Left renal pelvis (tissue), 4 donors: ENCODE measurements at places on chromosomes 1 and 21.

GRCh38 chr1:114756009-114756892, 1.5 kb downstream of the CSDE1 start:
- no peak for DNase-seq

- DNase-seq = no peak
Measured at GRCh38 chr1:224057461-224058199, 56.3 kb upstream of the FBXO28 start.

- no peak for DNase-seq
Measured at GRCh38 chr1:181482521-181483284, 614 bp upstream of the CACNA1E start.

- DNase-seq = peak; percentile 47
Measured at GRCh38 chr1:202860744-202861419, 28.1 kb downstream of the RABIF start.

DNA sequence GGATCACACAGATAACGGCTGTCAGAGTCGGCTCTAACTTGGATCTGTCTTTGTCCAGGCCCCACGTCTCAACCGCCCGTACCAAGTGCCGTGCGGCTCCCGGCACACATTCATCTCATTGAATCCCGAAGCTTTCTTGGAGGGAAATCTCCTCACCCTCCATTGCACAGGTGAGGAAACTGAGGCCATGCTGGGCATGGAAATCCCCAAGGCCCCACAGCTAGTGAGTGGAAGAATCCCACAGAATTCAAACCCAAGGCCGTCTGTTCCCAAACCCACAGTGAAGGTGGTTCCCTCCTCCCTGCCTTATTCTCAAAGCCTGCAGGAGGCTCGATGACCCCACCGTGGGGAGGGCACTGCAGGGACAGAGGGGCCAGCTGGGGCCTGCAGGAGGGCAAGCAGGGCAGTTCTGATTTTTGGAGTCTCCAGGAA, 437.9 kb downstream of the MATN1 start:
- DNase-seq = no peak

DNA sequence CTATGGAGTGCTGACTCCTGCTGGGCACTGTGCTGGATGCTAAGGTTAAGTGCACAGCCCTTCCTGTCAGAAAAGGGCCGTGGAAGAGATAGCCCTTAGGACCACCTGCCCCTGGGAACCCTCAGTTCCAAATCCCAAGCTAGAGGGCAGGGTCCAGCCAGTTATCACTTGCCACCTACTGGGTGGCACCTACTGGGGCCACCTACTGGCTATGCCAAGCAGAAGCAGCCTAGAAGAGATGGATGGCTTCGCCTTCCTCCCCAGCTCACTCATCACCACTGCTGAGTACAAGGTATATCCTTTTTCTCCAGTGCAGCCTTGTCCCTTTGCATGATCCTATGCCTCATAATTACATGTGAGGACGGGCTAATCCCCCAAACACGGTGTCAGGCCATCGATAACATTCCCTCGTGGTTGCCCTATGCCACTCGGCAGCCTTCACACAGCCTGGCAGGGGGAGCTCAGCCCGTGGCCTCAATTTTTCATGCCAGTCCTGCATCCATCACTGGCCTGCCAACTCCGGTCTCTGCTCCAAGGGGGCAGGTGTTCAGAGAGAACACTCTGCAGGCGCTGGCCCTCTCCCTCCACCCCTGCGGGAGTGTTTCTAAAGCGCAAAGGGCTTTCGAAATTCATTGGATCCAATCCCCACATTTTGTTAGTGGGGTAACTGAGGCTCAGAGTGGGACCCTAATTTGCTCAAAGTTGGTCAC, 49.0 kb downstream of the SYT2 start:
- no peak for DNase-seq

GRCh38 chr1:94384485-94385265, 33.5 kb upstream of the ABCD3 start:
- DNase-seq = no peak
